ENCODE measurements at places on chromosomes 16 and 17. TPM values are rescaled to one million over a fixed set of nuclear protein-coding genes. Genes with fewer than 3 reads are reported as not detected.

DNA sequence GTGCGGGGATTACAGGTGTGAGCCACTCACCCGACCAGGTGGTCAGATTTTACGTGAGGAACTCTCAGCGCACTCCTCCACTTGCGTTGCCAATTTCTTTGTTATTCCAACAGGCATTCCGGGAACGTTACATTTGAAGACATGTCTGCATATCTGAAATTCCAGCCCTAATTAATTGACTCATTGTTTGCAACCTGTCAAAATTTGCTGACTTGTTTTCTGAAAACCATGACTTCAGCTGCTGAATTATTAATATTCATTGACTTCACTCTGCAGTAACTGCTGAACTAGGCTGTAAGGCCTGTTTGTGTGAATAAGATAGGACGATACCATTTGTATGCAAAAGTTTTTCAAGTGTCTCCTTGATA is 16.6 kb downstream of the G6PC1 start:
- peaks cover 4% of the 10 kb centered on the region for H3K4me1 ChIP-seq
- no peak overlapping the region for H3K4me3 ChIP-seq
- DNase-seq = no peak
- peaks cover 5% of the 10 kb centered on the region for H3K27me3 ChIP-seq

DNA sequence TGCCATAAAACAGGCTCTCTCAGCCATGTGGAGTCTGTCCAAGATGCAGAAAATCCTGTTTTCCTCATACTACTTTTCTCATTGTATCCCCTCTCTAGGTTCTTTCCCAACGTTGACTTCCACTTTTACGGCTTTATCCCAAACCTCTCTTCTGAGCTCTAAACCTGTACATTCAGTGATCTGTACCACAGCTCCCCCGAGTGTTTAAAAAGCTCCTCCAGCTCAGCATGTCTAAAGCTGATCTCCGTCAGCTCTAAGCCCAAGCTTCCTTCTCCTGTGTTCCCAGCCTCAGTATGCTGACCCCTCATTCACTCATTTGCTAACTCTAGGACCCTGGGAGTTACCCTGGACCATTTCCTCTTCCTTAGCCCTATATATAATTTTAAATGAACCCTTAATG is 144.6 kb downstream of the DNAH9 start:
- H3K27ac ChIP-seq = no peak overlapping the region
- no peak overlapping the region for H3K4me3 ChIP-seq
- H3K36me3 ChIP-seq = no peaks in the 10 kb centered on the region
- H3K27me3 ChIP-seq = no peaks in the 10 kb centered on the region
- H3K4me1 ChIP-seq = no peaks in the 10 kb centered on the region

- no peak overlapping the region for H3K4me3 ChIP-seq
- no peaks in the 10 kb centered on the region for H3K4me1 ChIP-seq
- H3K36me3 ChIP-seq = no peaks in the 10 kb centered on the region
- DNase-seq = no peak
- H3K27me3 ChIP-seq = peaks cover 66% of the 10 kb centered on the region
- H3K27ac ChIP-seq = no peak overlapping the region
Measured at GRCh38 chr17:77676237-77676661, 282.3 kb upstream of the TNRC6C start.

DNA sequence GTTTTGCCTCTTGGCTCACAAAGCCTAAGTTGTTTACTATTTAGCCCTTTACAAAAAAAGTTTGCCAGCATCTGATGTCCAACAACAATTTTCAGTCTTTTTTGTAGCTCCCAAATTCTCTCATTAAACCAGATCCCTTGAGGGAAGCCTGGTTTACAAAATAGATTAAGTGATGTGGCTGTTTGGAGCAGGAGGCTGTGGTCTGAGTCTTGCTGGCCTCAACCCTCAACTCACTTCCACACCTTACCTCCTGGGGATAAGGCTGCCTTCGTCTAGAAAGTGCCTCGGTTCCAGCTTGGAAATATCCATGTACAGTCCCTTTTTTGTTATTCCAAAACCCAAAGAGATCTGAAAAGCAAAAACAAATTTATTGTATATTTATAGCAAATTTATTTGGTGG is 138.4 kb downstream of the WWOX start:
- H3K27ac ChIP-seq = no peak overlapping the region
- peaks cover 29% of the 10 kb centered on the region for H3K4me1 ChIP-seq
- H3K36me3 ChIP-seq = no peaks in the 10 kb centered on the region
- DNase-seq = no peak

- H3K27me3 ChIP-seq = no peaks in the 10 kb centered on the region
- H3K4me1 ChIP-seq = peaks cover 49% of the 10 kb centered on the region
- DNase-seq = no peak
- no peak overlapping the region for H3K4me3 ChIP-seq
- H3K27ac ChIP-seq = peak overlapping the region; percentile 52
- H3K36me3 ChIP-seq = peaks cover 4% of the 10 kb centered on the region
Measured at GRCh38 chr17:66357037-66357436, 54.6 kb downstream of the PRKCA start.

DNA sequence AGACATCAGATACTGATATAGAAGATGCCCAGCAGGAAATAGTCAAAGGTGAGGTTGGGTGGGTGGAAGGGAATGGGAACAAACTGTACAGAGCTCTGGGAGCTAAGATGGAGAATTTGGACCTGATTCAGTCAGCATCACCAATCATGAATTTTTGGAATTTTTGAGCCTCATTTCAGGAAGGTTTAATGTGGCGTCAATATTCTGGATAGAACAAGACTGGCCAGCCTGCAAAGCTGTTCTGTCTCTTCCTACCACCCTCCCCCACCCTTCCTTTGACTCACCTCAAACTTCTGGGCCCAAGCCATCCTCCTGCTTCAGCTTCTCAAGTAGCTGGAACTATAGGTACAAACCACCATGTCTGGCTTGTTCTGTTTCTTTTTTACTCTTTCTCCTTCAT is 32.6 kb downstream of the CTCF start:
- H3K27me3 ChIP-seq = no peaks in the 10 kb centered on the region
- H3K4me1 ChIP-seq = peaks cover 37% of the 10 kb centered on the region
- peak overlapping the region; percentile 59 for H3K27ac ChIP-seq
- H3K4me3 ChIP-seq = no peak overlapping the region
- no peak for DNase-seq
- peaks cover 2% of the 10 kb centered on the region for H3K36me3 ChIP-seq

DNA sequence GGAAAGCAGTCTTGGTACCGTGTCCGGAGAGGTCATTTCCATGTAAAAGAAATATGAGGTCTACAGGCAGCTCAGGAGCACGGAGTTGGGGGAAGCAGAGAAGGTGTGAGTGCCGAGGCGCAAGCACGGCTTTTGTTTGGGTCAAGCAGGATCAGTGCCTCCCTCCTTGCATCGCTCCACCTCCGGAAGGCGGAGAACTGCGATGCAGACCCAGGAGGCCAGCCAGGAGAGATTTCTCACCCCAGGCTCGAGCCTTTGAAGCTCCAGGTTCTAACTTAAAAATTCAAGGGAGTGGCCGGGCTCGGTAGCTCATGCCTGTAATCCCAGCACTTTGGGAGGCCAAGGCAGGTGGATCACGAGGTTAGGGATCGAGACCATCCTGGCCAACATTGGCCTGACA is 25.0 kb downstream of the NAA60 start:
- H3K4me1 ChIP-seq = peaks cover 35% of the 10 kb centered on the region
- H3K4me3 ChIP-seq = no peak overlapping the region
- no peak overlapping the region for H3K27ac ChIP-seq
- no peak for DNase-seq

DNA sequence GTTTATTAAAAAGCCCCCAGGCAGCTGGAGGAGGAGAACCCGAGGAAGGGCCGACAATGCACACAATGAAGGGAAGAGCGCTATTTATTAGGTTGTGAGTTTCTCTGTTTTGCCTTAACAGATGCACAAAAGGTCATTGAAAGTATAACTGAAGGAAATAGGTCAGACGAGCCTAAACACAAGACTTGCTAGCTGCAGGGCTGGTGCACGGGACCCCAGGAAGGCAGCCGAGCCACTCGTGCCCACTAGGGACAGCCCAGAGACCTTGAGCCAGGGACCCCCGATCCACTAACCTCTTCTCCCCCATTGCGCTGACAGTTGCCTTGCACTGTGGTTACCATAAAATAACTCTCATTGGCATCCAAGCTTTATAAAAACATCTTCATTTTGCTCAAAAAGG is 11.3 kb downstream of the LITAFD start:
- H3K27ac ChIP-seq = no peak overlapping the region
- peaks cover 47% of the 10 kb centered on the region for H3K36me3 ChIP-seq
- H3K27me3 ChIP-seq = no peaks in the 10 kb centered on the region

DNA sequence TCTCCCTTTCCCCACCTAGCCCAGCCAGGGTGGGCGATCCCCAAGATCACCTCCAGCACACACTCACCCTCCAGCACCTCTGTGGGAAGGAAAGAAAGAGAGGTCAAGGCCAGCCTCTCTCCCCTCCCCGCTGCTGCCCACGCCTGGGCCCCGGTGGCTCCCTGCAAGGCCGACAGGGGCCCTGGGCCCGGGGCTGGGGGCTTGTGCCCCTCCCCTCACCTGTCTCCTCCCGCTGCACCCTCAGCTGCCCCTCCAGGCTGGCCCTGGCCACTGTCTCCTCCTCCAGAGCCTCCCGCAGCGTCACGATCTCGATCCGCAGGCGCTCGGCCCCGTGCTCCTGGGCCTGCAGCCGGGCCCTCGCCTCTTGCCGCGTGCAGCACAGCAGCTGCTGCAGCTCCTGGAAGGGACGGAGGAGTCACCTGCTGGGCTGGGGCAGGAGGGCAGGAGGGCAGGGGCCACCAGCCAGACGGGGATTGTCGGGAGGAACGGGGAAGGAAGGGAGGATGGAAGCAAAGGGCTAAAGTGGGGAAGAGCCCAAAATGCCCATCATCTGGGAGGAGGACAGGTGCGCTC is 19.2 kb downstream of the RABEP2 start:
- H3K36me3 ChIP-seq = peaks cover 3% of the 10 kb centered on the region
- no peaks in the 10 kb centered on the region for H3K4me1 ChIP-seq
- no peak overlapping the region for H3K27ac ChIP-seq
- no peak overlapping the region for H3K4me3 ChIP-seq
- no peak for DNase-seq

- no peak for DNase-seq
- no peak overlapping the region for H3K4me3 ChIP-seq
- H3K27me3 ChIP-seq = no peaks in the 10 kb centered on the region
- H3K36me3 ChIP-seq = peaks cover 4% of the 10 kb centered on the region
- H3K4me1 ChIP-seq = no peaks in the 10 kb centered on the region
Measured at GRCh38 chr16:85631802-85632393, 18.8 kb downstream of the GSE1 start.

- H3K4me1 ChIP-seq = peaks cover 93% of the 10 kb centered on the region
- peak overlapping the region; percentile 44 for H3K4me3 ChIP-seq
Measured at GRCh38 chr17:75692976-75693375, 25.8 kb downstream of the SAP30BP start.

- DNase-seq = no peak
- H3K4me3 ChIP-seq = no peak overlapping the region
- H3K27ac ChIP-seq = peak overlapping the region; percentile 69
- H3K4me1 ChIP-seq = peaks cover 23% of the 10 kb centered on the region
Measured at GRCh38 chr16:14172200-14172809, 101.2 kb downstream of the MRTFB start.

- H3K36me3 ChIP-seq = no peaks in the 10 kb centered on the region
- H3K27ac ChIP-seq = peak overlapping the region; percentile 31
- no peak for DNase-seq
Measured at GRCh38 chr16:81515721-81516120, 71.1 kb downstream of the CMIP start.

DNA sequence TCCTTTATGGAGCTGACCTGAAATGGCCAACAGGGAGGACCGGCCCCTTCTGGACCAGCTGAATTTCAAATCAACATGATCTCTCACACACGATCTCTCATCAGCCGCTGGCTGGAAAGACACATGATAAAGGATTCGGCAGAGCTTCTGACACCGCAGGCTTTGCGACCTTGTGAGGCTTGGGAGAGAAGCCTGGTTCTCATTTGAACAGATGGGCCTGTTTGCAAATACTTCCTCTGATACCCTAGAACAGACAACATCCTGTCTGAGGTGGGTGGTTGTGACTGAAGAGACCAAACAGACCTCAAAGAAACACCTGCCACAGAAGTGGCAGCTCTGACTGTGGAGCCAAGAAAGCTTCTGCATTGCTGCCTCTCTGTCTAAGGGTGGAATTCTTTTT is 77.9 kb upstream of the SDK2 start:
- H3K4me1 ChIP-seq = peaks cover 5% of the 10 kb centered on the region
- H3K4me3 ChIP-seq = no peak overlapping the region
- H3K27ac ChIP-seq = no peak overlapping the region
- peaks cover 39% of the 10 kb centered on the region for H3K27me3 ChIP-seq

- no peak overlapping the region for H3K4me3 ChIP-seq
- DNase-seq = no peak
- peaks cover 2% of the 10 kb centered on the region for H3K27me3 ChIP-seq
- H3K36me3 ChIP-seq = no peaks in the 10 kb centered on the region
Measured at GRCh38 chr16:12639044-12639443, 164.6 kb downstream of the CPPED1 start.

GRCh38 chr17:80453126-80453997 is 23.0 kb downstream of the NPTX1 start:
- H3K36me3 ChIP-seq = no peaks in the 10 kb centered on the region
- DNase-seq = no peak
- H3K4me3 ChIP-seq = peak overlapping the region; percentile 88
- peak overlapping the region; percentile 94 for H3K27ac ChIP-seq
- H3K4me1 ChIP-seq = peaks cover 23% of the 10 kb centered on the region
- H3K27me3 ChIP-seq = no peaks in the 10 kb centered on the region

DNA sequence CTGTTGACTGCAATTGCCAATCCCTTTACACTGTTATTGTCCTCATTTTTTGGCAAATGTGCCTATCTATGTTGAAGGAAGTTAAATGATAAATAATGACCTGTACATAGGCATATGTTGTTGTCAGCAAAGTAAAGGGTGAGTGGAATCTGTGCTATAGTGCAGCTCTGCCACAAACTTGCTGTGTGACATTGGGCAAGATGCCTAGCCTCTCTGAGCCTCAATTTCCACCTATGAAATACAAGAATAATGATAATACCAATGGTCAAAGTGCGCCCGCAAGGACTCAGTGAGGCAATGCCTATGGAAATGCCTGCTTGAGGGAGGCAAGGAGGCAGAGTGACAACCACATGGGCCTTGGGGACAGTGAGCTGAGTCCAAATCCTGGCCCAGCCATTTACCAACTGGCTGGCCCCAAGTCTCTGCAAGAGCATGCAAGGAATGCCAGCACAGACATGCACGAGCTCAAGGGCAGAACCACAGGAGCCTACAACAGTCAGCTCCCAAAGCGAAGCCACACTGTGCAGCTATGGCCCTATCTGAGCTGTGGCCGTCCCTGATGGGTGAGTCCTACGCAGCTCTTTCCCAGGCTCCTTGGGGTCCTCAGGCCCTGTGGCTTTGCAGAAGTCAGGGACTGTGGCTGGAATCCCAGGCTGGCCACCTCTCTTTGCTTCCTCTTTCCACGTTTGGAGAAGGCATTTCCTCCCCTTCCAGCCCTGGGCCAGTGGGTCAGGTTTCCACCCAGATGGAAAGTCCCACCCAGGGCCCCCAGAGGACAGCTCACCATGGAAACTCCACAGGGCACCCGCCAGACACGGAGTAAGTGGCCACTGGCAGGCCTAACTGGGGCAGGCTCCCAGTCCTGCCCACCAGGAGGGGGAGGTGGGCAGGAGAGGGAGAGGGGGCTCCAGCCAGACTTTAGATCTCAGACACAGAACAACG is 82.1 kb downstream of the ZNF423 start:
- DNase-seq = no peak
- H3K27ac ChIP-seq = peak overlapping the region; percentile 64
- H3K27me3 ChIP-seq = no peaks in the 10 kb centered on the region

- peak overlapping the region; percentile 54 for H3K27ac ChIP-seq
- H3K27me3 ChIP-seq = no peaks in the 10 kb centered on the region
- peaks cover under 1% of the 10 kb centered on the region for H3K36me3 ChIP-seq
Measured at GRCh38 chr16:53061256-53061655, 6.5 kb downstream of the CHD9 start.

UTS2R gene
- total RNA-seq = not detected

CACNG1 gene
- not detected for total RNA-seq

CEP295NL gene
- total RNA-seq = 7.3 TPM

MAFG gene
- 34.7 TPM for total RNA-seq

SLC26A11 gene
- 34.7 TPM for total RNA-seq

SLC38A7 gene
- total RNA-seq = 54.8 TPM

SLC38A8 gene
- not detected for total RNA-seq

DHRS13 gene
- 10.7 TPM for total RNA-seq

KCNJ18 gene
- total RNA-seq = not detected

TPSB2 gene
- not detected for total RNA-seq

KRTAP2-2 gene
- total RNA-seq = not detected
